ENCODE measurements at places on chromosomes 6 and 20.
A peak's percentile ranks its signal among the peaks of the same experiment; 100 is the strongest.

DNA sequence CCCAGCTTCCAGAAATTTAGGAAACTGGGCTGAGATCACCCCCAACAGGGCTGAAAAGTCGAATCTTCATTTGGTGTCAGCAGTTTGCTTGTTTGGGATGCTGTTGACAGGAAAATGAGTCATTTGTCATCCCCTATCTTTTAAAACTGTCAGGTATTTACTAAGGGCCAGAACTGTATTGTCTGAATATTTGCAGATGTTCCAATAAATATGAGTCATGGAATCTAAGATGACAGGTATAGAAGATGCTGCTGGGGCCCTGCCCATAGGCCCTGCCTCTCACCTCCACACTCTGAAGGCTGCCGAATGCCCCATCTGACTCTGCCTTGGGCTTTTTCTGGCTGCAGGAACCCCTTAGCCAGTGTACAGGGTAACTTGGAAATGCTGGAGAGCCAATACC lies 3.9 kb downstream of the ETV7 start:
- no peak for DNase-seq

- no peak for DNase-seq
Measured at GRCh38 chr6:134830194-134830593, 119.7 kb downstream of the ALDH8A1 start.

DNA sequence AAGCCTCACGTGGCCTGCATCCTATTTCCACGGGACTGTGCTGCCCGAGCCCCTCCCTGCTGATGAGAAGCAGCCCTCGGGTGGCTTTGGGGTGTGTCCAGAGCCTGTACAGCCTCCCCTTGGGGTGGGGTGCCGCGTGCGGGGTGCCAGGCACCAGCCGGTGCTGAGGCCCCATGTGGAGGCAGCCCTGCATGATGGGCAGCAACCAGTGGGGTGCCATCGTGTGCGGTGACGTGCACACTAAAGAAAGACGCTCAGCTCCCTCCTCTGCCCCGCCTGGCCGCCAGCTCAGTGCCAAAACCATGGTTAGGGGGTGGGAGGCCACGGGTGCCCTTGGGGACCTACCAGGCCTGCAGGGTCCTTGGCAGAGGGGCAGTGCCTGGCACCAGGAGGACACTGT lies 26.2 kb downstream of the NTSR1 start:
- DNase-seq, result no peak

- no peak for DNase-seq
Measured at GRCh38 chr6:41277605-41278004, 8.9 kb downstream of the TREM1 start.

- DNase-seq, result no peak
Measured at GRCh38 chr6:5453546-5453945, 192.2 kb downstream of the FARS2 start.

- DNase-seq, result no peak
Measured at GRCh38 chr6:110567957-110568696, 91.7 kb upstream of the SLC22A16 start.

DNA sequence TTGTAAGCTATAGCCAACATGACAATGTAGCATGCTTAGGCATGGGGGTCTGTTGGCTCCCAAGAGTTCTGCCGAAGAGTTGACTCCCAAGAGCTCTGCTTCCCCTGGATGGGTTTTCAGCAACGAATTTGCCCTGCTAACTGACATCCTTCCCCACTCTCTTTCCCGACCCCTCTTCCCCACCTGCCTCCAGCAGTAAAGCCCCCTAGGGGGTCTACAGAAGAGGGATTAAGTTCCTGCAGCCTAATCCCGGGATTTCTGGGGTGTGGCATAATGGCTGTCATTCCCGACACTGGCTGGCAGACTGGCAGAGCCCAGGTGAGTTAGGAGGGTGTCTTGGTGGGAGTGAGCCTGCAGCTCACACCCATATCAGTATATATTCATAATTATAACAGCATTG lies 121.0 kb upstream of the ZNF184 start:
- DNase-seq, result no peak

- no peak for DNase-seq
Measured at GRCh38 chr6:16057446-16057845, 71.4 kb upstream of the MYLIP start.

- DNase-seq, result no peak
Measured at GRCh38 chr6:108807928-108808327, 40.3 kb upstream of the ARMC2 start.

DNA sequence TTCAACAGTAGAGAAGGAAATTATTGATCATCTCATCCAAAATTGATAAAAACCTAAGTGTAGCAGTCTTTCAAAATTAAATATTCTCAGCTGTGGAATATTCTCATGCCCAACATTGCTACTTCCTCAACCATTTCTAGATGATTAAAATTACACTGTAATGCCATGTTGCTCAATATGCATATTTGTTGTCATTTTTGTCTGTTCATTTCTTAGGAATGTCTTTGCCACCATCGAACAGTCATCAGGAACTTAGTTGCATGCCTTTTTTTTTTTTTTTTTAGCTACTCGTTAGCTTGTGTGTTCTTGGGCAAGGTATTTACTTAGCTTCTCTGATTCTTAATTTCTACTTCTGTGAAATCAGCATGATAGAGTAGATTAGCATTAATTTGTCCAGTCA lies 188.6 kb downstream of the DTNBP1 start:
- DNase-seq, result no peak

DNA sequence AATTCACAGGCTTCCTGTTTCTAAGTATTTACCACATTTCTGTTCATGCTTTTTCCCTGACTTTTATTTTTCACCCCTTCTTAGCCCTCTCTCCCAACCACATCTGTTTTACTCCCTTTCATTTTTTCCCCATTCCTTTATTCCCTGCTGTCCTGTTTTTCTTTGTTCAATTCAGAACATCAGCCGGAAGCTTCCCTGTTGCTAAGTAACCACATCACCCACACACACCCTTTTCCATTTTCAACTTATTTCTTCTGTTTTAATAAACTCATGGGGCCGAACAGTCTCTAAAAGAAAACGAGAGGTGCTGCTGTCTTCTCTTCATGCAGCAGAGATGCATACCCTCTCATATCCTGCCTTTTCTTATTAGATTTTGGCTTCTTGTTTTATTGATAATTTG lies 53.5 kb upstream of the CEP85L start:
- DNase-seq, result no peak

GRCh38 chr6:133724726-133725125 lies 164.2 kb upstream of the TCF21 start:
- DNase-seq, result no peak

GRCh38 chr6:89999945-90000825 lies 105.9 kb downstream of the GJA10 start:
- no peak for DNase-seq

GRCh38 chr6:20559924-20560551 lies 25.8 kb downstream of the CDKAL1 start:
- no peak for DNase-seq

- DNase-seq, result no peak
Measured at GRCh38 chr6:147071776-147072175, 132.4 kb upstream of the STXBP5 start.

- DNase-seq, result no peak
Measured at GRCh38 chr20:59948828-59949720, 8.9 kb downstream of the FAM217B start.

DNA sequence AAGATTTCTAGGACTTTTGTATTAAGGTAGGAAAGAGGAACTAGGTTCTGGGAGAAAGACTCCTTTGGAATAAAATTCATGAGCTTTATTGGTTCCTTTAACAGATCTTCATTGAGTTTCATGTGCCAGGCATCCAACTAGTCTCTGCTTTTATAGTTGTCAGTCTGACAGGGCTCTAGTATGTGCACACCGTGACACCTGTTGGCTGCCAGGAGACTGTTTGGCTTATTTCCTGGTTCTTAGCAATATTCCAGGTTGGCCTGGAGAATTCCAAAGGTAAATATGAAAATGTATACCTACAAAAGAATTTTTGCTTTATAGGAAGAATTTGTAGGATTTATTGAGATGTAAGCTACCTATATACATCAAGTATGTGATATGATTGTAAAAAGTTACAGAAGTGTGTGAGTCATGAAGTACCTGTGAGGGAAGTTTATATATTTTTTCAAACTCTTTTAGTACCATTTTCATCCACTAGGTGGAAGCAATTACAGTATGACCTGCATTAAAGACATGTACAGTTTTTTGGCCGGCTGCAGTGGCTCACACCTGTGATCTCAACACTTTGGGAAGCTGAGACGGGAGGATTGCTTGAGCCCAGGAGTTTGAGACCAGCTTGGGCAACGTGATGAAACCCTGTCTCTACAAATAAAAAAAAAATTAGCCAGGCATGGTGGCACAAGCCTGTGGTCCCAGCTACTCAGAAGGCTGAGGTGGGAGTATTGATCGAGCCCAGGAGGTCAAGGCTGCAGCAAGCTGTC lies 35.2 kb downstream of the NDUFAF5 start:
- DNase-seq, result peak; percentile 14

GRCh38 chr6:45422503-45423110 lies 44.9 kb upstream of the SUPT3H start:
- peak; percentile 47 for DNase-seq

DNA sequence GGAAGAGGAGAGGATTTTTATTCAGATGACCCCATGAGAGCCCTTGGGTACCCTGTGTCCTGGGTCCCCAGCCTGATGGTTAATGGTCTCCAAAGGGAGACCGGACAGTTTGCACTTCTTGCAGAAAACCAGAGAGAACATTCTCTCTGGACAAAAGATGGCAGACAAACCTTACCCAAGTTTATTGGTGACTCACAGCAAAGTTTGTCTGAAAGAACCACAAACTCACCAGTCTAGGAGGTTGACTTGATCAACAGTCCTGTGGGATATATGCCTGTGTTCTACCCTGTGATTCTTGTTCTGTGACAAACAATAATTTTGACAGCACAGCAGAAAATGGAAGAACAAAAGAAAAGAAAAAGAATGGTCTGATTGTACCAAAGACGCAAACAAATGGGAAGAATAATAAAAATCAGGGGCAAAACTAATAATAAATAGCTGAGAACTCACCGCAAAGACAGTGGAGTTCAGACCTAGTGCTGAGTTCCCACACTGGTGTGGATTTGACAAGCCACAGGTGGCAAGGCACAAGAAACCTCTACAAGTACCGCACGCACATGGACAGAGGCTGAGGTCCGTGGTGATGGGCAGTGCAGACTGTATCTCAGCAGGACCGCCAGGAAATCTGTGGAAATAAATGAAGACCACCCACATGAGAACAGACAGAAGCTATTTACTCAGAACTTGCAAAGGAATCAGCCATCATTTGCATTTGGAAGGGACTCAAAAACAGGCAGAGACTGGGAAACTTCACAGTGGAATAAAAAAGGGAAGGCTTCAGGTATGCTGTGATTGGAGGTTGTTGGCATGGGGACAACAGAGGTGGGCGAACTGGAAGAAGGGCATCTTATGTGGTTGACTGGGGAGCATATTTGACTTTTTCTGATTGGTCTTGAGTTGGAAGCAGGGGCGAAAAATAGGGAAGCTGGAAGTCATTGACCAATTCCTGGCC lies 246.3 kb upstream of the RNF24 start:
- no peak for DNase-seq

DNA sequence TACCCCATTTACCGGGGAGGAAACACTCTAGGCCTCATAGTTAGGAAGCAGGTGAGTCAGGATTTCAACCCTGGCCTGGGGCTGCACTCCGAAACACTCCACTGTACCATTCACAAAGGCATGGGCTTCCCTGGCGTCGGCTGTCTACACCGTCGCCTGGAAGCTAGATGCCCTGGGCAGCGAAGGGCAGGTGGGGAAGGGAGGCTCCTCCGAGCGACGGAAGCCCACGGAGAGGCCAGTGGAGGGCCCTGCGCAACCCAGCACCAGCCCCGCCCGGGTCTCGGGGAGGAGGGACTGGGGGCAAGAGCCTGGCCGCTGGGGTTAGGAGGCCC lies 16.1 kb downstream of the SDCBP2 start:
- no peak for DNase-seq

- no peak for DNase-seq
Measured at GRCh38 chr6:127706216-127706615, 129.2 kb downstream of the C6orf58 start.

DNA sequence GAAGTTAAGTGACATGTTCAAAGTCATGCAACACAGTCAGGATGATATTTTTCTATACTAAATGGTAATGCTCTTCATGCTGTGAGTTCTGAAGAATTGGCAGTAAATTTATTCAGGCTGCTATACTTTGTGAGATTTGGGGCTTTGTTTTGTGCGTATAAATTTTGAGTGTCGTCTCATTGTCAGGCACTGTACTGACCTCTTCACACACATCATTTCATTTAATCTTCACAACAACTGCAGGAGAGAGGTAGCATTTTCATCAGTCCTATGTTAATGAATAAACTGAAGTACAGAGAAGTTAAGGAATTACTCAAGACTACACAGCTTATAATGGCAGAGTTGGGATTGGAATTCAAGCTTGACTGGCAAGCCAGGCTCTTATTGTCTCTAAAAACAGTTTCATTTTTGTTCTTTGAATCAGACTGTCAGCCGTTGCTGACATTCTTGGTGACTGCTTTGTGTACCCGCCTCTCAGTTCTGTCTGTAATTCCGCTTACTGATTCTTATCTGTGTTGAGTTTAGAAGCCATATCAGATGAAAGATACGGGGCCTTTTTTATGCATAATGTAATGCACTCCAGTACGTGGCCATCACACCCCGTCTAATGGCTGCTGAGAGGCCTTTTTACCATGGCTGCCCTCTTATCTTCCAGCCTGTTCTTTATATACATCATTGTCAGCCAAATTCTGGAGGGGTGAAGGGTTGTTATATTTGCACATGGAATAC lies 274.9 kb downstream of the UTRN start:
- DNase-seq, result peak; percentile 5

- no peak for DNase-seq
Measured at GRCh38 chr6:118683881-118684872, 32.8 kb upstream of the CEP85L start.

- DNase-seq, result peak; percentile 20
Measured at GRCh38 chr20:59850018-59850641, 83.3 kb downstream of the SYCP2 start.

DNA sequence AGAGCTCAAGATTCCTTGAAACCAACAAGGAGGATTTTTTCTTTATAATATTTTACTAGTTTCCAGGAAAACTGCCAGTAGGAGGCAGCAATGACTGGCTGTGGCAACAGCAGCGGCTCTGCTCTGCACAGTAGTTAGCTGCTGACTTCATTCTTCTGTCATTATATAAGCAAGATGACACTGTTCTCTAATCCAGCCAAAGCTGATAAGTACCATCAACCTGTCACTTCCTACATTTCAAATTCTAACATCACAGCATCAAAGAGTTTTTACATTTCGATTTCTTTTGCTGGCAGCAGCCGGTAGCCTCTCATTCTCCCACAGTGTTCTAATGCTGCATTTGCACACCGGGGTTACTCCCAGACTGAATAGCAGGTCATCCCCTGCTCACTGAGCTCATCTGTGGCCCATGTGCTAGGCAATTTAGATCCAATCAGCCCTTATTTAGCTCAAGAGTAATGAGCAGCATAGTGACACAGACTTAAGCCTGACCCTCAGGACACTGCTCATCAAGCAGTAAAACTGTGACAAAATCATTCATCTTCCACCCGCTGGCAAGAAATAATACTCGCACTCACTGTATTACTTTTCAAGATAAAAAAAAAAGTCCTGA lies 67.8 kb downstream of the MMS22L start:
- peak; percentile 49 for DNase-seq

DNA sequence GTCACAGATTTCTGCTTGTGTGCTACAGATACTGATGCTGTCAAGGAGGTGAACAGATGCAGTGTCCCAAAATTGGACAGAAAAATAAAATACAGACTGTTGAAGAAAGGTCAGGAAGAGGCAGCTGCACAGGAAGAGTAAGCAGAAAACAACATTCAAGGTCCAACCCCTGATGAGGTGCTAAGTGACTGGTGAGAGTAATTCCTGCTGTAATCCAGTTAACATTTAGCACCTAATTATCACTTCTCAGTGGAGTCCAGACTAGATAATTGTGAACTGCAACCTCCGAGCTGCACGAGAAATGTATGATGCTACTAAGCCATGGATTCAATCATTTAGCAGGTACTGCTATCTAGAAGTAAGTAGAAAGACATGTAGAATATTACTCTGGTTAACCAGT lies 36.3 kb upstream of the NRSN1 start:
- DNase-seq, result no peak

Measured in neuronal stem cell (in vitro differentiated cells).